ENCODE measurements at places on chromosomes 13 and 19.
A peak's percentile ranks its signal among the peaks of the same experiment; 100 is the strongest.

GRCh38 chr19:38718747-38719543 is 25.3 kb downstream of the CAPN12 start:
- peak overlapping the region; percentile 24 for H3K27ac ChIP-seq
- no peak overlapping the region for H3K4me3 ChIP-seq
- peaks cover 92% of the 10 kb centered on the region for H3K36me3 ChIP-seq
- H3K4me1 ChIP-seq: peaks cover 3% of the 10 kb centered on the region

DNA sequence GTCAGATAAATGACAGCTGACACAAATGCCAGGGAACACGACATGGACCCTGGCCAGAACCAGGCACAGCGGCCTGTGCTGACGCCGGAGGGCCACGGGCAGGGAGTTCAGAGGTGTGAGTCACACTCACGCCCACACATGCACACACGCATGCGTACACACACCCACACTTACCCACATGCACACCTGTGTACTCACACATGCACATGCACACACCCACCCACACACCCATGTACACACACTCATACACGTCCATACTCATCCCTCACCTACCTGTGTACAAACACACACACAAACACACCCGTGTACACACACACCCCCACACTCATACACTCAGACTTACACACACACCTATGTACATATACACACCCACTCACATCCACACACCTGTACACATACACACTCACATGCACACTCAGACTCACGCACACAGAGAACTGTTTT is 40.4 kb downstream of the MLLT1 start:
- no peaks in the 10 kb centered on the region for H3K27me3 ChIP-seq
- H3K36me3 ChIP-seq: peaks cover 27% of the 10 kb centered on the region
- no peak overlapping the region for H3K27ac ChIP-seq
- DNase-seq: no peak

DNA sequence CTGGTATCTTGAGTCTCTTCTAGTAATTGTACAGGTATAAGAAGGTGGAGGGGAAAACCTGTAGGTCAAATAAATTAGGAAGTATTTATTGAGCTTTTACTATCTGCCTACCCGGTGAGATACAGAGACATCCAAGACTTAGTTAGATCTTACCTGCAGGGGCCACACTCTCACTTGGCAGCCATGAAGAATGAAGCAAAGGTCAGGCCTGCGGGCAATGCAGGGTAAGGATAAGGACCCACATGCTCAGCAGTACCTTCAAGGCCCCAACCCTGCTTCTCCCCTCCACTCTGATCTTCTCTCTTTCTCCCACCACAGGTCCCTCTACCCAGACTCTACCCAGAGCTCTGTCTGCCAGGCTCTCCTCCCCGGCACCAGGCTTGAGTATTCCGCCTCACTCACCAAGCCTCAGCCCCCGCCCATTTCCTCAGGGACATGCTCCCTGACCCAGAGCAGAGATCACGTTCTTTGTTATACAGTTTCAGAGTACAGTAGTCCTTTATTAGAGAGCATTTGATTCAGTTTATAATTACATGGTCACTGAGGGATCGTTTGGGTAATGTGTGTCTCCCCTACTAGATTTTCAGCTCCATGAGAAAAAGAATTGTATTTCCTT is 18.9 kb upstream of the CLDN10 start:
- H3K27me3 ChIP-seq: no peaks in the 10 kb centered on the region
- no peaks in the 10 kb centered on the region for H3K36me3 ChIP-seq
- peaks cover 2% of the 10 kb centered on the region for H3K4me1 ChIP-seq
- H3K4me3 ChIP-seq: no peak overlapping the region
- DNase-seq: peak; percentile 52
- H3K27ac ChIP-seq: no peak overlapping the region

- H3K27me3 ChIP-seq: no peaks in the 10 kb centered on the region
- no peak for DNase-seq
- no peaks in the 10 kb centered on the region for H3K36me3 ChIP-seq
- no peak overlapping the region for H3K27ac ChIP-seq
- no peaks in the 10 kb centered on the region for H3K4me1 ChIP-seq
- no peak overlapping the region for H3K4me3 ChIP-seq
Measured at GRCh38 chr13:101626925-101627555, 174.6 kb downstream of the ITGBL1 start.

DNA sequence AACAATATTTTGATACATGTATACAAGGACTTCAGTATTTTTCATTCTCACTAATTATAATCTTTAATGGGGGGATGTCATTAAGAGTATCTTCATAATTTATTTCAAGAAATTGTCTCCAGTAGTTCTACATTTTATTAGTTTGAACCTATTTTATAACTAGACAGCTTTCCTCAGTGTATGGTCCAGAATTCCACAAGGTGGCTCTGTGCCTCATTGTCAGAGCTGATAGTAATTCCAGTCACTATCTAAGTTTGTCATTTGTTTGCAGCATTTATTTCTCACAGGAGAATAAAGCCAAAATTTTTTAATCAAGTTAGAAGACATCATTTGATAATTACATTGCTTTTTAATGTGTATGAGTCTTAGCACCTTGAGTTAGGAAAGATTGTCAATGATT is 1633.0 kb upstream of the PCDH20 start:
- no peaks in the 10 kb centered on the region for H3K4me1 ChIP-seq
- no peak for DNase-seq

DNA sequence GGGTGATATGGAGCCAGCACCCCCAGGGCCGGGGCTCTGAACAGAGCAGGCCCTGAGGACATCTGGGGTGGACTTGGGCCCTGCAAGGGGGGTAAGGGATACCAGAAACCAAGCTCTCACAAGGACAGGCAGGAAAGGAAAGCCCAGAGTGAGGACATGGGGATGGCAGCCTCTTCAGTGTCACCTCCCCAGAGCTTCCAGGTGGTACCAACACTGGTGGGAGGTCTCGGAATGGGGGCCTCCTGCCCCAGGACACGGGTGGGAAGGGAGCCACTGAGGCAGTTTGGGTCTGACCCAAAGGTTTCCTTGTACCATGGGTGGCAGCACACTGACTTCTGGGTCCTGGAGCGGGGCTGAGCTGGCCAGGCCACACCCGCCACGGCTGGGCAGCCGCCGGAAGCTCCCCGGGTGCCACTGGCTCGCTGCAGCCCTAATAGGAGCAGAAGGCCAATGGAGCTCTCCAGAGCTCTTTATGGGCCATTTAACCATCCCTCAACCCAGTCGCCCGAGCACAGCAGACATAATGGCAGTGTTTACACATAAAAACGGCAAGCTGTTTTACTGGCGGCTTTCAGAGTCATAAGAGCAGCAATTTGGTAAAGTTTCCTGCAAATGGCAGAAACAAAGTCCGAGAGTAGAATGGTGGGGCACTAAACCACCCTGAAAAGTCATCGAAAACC is 59.3 kb downstream of the PEPD start:
- H3K36me3 ChIP-seq: no peaks in the 10 kb centered on the region
- DNase-seq: no peak
- no peaks in the 10 kb centered on the region for H3K27me3 ChIP-seq
- H3K4me3 ChIP-seq: no peak overlapping the region

GRCh38 chr19:8110931-8111330 is 38.5 kb downstream of the FBN3 start:
- H3K36me3 ChIP-seq: peaks cover 9% of the 10 kb centered on the region
- H3K4me3 ChIP-seq: no peak overlapping the region

- no peaks in the 10 kb centered on the region for H3K4me1 ChIP-seq
- no peak overlapping the region for H3K4me3 ChIP-seq
- no peaks in the 10 kb centered on the region for H3K27me3 ChIP-seq
- H3K27ac ChIP-seq: no peak overlapping the region
- H3K36me3 ChIP-seq: no peaks in the 10 kb centered on the region
Measured at GRCh38 chr13:93264876-93265275, 38.3 kb downstream of the GPC6 start.

DNA sequence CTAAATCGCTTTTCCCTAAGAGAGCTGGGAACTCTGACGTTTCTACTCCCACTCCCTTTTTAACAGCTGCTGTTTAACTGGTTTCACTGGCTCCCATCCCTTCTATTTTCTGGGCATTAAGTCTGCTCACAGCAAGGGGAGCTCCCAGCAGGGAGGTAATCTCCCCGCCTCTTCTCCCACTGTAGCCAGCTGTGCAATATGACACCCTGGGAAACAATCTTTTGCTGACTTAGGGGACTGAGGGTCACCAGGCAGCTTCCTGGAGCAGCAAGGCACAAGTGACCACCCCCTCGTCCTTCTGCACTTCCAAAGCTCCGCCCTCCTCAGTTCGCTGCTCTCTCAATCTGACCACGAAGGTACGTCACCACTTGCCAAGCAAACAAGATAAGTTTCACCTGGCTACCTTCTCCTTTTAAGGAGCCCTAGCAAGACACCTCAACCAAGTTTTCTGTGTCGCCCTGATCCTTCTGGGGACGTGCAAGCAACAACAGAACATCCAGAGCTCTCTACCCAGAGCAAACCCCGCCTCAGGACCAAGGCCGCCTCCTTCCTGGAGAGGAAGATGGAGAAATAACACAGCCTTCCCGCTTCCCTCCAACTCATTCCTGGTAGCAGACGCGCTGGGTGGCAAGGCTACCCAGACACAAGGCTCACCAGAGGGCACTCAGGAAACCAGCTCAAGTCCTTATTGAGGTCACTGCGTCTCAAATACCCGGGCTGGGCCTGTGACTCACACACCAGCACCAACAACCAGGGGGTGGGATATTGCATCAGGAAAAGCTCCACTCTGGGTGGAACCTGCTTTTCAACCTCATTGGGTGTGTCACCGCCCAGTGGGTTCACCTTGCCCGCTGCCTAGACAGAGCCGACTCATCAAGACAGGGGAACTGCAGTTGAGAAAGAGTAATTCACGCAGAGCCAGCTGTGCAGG is 92.4 kb downstream of the STK24 start:
- peaks cover 35% of the 10 kb centered on the region for H3K4me1 ChIP-seq
- H3K36me3 ChIP-seq: no peaks in the 10 kb centered on the region
- H3K27me3 ChIP-seq: no peaks in the 10 kb centered on the region

GRCh38 chr13:18739310-18739709 is 442.3 kb downstream of the TUBA3C start:
- no peak overlapping the region for H3K4me3 ChIP-seq
- no peaks in the 10 kb centered on the region for H3K4me1 ChIP-seq
- no peaks in the 10 kb centered on the region for H3K27me3 ChIP-seq
- no peak for DNase-seq

DNA sequence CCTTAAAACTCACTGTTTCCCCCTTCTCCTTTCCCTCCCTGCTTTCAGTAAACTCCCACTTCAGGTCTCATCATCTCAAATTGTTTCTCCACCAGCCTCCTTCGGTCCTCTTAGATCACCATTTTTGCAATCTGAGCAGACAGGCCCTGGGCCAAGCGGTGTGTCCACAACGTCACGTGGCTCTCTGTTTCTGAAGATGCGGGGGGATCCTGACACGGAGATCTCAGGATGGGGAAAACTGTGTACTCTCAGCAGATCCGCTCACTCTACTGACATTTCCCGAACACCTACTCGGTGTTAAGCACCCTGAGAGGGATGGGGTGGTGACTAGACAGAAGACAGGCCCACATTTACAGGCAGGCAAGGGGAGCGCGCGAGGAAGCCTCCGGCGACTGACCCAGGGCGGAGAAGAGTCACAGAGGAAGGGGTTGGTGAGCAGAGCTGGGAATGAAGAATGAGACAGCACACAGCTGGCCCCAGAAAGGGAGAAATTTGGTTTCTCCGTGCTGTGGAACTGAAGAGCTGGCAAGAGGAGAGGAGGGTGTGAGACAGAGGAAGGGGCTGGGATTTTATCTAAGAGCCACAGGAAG is 38.8 kb downstream of the SERP2 start:
- H3K27me3 ChIP-seq: no peaks in the 10 kb centered on the region
- H3K36me3 ChIP-seq: no peaks in the 10 kb centered on the region
- no peak for DNase-seq

DNA sequence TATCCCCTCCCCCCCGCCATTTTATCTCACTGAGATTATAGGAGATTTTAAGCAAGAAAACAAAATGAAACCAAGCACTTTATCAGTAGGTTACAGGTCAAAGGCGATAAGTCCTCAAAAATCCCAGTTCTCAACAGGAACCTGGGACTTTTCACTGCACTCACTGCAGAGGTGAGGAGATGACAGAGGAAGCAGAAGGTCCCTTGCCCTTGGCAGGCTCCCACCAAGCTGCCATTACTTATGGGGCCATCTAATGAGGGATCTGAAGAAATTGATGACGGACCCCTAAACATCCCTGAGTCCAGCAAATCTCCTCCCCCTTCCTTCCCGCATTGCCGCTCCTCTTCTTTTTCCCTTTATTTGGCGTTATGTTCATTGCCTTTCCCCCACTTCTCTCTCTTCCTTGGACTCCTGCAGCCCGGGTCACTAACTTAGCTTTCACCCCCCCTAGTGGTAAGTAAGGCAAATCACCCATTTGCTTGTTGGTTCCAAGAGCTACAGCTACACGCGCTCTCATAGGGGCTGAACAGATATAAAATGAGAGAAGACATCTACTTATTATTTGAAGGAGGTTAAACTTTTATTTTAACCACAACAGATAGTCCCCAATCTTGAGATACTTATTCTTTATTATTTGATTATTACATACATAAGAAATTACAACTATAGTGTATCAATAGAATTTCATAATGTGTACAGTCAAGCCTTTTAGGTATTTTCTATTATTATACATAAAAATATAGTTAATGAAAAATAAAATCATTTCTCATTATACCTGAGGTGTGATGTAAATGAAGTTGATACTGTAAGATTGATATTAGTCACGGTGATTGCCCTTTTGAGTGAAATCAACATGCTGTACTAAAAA is 52.0 kb upstream of the ARGLU1 start:
- peaks cover 9% of the 10 kb centered on the region for H3K4me1 ChIP-seq
- no peaks in the 10 kb centered on the region for H3K36me3 ChIP-seq
- no peak for DNase-seq
- no peak overlapping the region for H3K4me3 ChIP-seq
- no peak overlapping the region for H3K27ac ChIP-seq
- no peaks in the 10 kb centered on the region for H3K27me3 ChIP-seq

DNA sequence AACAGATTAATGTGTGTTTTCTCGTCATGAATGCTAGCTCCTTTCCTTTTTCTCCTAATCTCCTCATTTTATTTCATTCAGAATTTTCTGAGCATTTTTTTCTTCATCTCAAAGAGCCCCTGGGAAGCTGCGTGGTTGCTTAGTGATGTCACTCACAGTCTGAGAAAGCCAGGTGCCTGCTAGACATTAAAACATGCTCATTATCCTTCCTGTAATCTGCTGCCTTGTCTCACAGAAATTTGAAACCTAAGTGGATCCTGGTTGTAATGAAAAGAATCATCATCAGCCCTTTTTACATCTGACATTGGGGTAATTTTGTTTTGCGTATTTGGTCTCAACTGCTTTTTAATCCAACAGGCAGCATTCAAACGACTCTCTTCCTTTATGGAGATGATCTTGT is 108.2 kb upstream of the RNF113B start:
- H3K4me1 ChIP-seq: peaks cover 12% of the 10 kb centered on the region
- DNase-seq: peak; percentile 78
- H3K27ac ChIP-seq: peak overlapping the region; percentile 87
- no peak overlapping the region for H3K4me3 ChIP-seq
- H3K27me3 ChIP-seq: no peaks in the 10 kb centered on the region

- DNase-seq: no peak
- H3K27ac ChIP-seq: no peak overlapping the region
- no peaks in the 10 kb centered on the region for H3K27me3 ChIP-seq
- H3K36me3 ChIP-seq: no peaks in the 10 kb centered on the region
Measured at GRCh38 chr13:89763005-89763404, 1584.5 kb upstream of the MIR17HG start.

GRCh38 chr13:22662771-22663170 is 518.0 kb upstream of the SGCG start:
- no peaks in the 10 kb centered on the region for H3K4me1 ChIP-seq
- H3K4me3 ChIP-seq: no peak overlapping the region
- H3K27ac ChIP-seq: no peak overlapping the region
- DNase-seq: peak; percentile 6
- H3K27me3 ChIP-seq: no peaks in the 10 kb centered on the region
